Right atrium auricular region (tissue), 2 donors: ENCODE measurements at places on chromosomes 11 and 22. TPM values are rescaled to one million over a fixed set of nuclear protein-coding genes. Genes with fewer than 3 reads are reported as not detected.
A peak's percentile ranks its signal among the peaks of the same experiment; 100 is the strongest.

TRPT1 gene
- total RNA-seq = 86.0 TPM

TPBGL gene
- 0.15 TPM for total RNA-seq

GRCh38 chr22:17924735-17925364 lies 99.5 kb downstream of the MICAL3 start:
- peak overlapping the region; percentile 53 for H3K27ac ChIP-seq
- no peaks in the 10 kb centered on the region for H3K27me3 ChIP-seq
- no peak overlapping the region for H3K4me3 ChIP-seq
- DNase-seq = no peak
- H3K36me3 ChIP-seq = no peaks in the 10 kb centered on the region

ARHGAP1 gene
- 117 TPM for total RNA-seq

VSTM5 gene
- total RNA-seq = not detected

DNA sequence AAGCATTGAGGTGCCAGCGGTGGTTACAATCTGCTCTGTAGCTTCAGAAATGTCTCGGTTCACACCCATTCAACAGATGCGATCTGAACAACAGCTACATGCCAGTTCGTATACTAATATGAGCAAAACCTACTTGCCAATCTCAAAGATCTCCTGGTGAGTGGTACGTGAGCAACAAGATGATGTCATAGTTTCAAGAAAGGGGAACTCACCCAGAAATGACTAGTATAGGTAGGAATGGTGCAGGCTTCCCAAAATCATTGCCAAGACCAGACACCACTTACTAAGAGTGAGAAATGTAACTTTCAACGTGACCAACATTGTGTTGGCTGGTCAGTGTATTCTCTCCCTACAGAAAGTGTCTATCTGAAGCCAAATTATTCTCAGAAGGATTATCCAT lies 31.1 kb downstream of the OR6Q1 start:
- no peaks in the 10 kb centered on the region for H3K36me3 ChIP-seq
- H3K27ac ChIP-seq = no peak overlapping the region
- no peaks in the 10 kb centered on the region for H3K27me3 ChIP-seq
- no peak for DNase-seq
- H3K4me1 ChIP-seq = peaks cover 13% of the 10 kb centered on the region

DNA sequence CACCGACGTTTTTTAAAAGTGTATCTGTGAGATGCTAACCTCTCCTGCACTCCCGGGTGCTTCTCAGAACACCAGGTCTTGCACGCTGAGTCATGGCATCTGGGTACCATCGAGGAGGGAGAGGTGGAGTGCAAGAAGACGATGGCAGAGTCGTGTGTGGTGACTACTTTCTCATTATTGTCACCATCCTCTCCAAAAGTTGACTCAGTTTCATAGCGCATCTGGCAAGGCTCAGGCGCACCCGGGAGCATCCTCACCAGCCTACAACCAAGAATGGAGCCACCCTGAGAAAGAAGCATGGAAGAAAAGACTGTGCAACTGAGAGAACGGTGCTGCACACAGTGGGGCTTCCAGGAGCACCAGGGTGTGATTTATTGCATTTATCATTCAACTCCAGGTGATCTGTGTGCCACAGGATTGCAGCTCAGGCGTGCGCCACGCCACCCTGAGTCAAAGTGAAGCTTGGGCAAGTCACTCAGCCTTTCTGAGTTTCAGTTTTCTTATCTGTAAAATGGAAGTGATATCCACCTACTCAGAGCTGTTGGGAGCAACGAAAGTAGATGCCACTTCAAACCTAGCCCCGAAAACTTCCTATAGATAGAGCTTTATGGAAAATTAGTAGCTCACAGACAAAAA lies 65.4 kb downstream of the LINC01488 start:
- no peak overlapping the region for H3K27ac ChIP-seq
- DNase-seq = no peak
- H3K36me3 ChIP-seq = no peaks in the 10 kb centered on the region
- no peaks in the 10 kb centered on the region for H3K27me3 ChIP-seq
- H3K4me1 ChIP-seq = no peaks in the 10 kb centered on the region
- H3K4me3 ChIP-seq = no peak overlapping the region

TSPAN18 gene
- total RNA-seq = 76.3 TPM

RSF1 gene
- total RNA-seq = 49.9 TPM

NTM gene
- 19.1 TPM for total RNA-seq

DNA sequence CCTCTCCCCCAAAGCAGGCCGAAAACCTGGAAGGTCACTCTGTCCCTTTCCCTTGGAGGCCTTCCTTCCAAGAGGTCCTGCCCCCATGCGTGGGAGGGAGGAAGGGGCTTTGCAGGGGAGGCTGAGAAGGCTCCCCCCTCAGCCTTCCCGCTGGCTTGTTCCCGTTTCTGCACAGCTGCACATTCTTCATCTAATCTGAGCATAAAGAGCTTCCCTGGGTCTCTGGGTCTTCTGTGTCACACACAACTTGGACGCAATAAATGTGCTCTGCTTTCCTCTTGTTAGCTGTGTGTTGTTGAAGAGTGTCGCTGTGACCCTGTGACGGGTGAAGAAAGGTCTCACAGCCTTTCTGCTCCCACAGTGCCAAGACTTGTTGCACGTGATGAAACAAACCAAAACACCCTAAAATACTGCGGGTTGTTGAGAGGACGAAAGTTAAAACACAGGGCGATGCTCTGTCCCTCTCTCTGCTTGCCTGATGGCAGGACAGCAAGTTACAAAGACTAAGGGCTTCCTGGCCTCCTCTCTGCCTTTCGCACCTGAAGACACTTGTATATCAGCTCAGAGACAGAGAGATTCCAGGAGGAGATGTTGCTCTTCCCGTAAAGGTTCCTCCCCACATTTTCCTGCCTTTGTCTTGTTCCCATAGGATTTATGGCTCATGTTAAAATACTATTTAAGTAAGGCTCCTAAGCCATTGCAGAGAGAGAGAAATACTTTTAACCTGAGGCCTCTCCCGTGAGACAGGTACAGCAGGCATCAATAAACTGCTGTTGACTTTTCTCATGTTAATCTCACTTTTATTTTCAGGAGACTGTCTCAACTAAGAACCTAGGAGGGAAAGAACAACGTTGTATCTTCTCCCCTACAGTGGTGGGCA lies 15.4 kb upstream of the IFITM3 start:
- no peaks in the 10 kb centered on the region for H3K27me3 ChIP-seq
- no peak for DNase-seq
- H3K36me3 ChIP-seq = no peaks in the 10 kb centered on the region
- no peaks in the 10 kb centered on the region for H3K4me1 ChIP-seq
- no peak overlapping the region for H3K4me3 ChIP-seq

- H3K27me3 ChIP-seq = no peaks in the 10 kb centered on the region
- peak overlapping the region; percentile 93 for H3K4me3 ChIP-seq
Observed at GRCh38 chr22:29269230-29269604, 1.1 kb downstream of the EWSR1 start.

TYMP gene
- 35.8 TPM for total RNA-seq

UCP2 gene
- 13.2 TPM for total RNA-seq

GRCh38 chr11:111206472-111206871 lies 39.1 kb upstream of the POU2AF2 start:
- no peak overlapping the region for H3K4me3 ChIP-seq
- H3K27me3 ChIP-seq = no peaks in the 10 kb centered on the region
- DNase-seq = no peak
- H3K36me3 ChIP-seq = no peaks in the 10 kb centered on the region
- H3K4me1 ChIP-seq = no peaks in the 10 kb centered on the region

DNA sequence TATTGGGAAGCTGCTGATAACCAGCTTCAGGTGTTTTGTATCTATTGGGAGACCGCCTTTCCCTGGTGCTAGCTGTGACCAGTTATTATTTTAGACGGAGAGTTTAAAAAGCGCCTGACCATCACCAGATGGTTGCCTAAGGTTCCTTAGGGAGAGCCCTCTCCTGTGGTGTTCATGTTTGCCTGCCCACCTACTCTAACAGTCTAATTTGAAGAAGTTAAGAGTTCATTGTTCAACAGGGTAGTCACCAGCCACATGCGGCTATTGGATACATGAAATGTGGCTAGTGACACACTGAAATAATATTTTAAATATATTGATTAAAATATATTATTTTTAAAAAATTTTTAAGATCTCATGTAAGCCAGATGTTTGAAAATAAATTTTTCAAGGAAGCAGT lies 71.3 kb upstream of the SLN start:
- H3K4me1 ChIP-seq = no peaks in the 10 kb centered on the region
- no peak for DNase-seq
- no peak overlapping the region for H3K27ac ChIP-seq
- H3K4me3 ChIP-seq = no peak overlapping the region

DNA sequence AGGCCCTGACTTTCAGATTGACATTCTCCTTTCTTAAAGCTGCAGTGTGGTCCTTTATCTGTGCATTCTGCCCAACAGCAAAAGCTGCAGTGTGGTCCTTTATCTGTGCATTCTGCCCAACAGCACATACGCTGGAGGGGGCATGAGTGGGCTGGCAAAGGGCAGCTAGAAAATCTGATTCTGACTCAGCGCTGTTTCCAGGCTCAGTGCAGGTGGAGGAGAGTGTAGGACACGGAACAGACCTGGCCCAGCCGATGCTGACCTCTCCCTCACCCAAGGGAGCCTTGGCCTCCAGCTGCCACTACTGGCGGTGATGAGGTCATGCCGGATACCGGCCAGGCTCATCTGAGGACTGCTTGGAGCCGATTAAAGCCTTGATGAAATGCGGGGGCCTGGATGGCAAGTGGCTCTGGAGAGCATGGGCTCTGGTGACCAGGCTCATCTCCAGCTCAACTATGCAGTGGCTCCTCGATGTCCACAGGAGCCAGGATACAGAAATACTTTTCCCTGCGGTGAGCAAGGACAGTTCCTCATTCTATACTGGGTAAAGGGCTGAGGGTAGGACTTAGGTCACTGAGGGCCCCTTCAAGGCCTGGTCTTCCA lies 84.6 kb downstream of the CLPB start:
- H3K27me3 ChIP-seq = no peaks in the 10 kb centered on the region
- DNase-seq = peak; percentile 68
- H3K4me3 ChIP-seq = no peak overlapping the region
- no peaks in the 10 kb centered on the region for H3K36me3 ChIP-seq
- H3K4me1 ChIP-seq = peaks cover 16% of the 10 kb centered on the region
- H3K27ac ChIP-seq = no peak overlapping the region

ARHGAP8 gene
- total RNA-seq = not detected

GRCh38 chr22:46894081-46894671 lies 131.7 kb downstream of the TBC1D22A start:
- H3K4me1 ChIP-seq = no peaks in the 10 kb centered on the region
- no peaks in the 10 kb centered on the region for H3K27me3 ChIP-seq
- no peaks in the 10 kb centered on the region for H3K36me3 ChIP-seq
- peak overlapping the region; percentile 52 for H3K27ac ChIP-seq

DNA sequence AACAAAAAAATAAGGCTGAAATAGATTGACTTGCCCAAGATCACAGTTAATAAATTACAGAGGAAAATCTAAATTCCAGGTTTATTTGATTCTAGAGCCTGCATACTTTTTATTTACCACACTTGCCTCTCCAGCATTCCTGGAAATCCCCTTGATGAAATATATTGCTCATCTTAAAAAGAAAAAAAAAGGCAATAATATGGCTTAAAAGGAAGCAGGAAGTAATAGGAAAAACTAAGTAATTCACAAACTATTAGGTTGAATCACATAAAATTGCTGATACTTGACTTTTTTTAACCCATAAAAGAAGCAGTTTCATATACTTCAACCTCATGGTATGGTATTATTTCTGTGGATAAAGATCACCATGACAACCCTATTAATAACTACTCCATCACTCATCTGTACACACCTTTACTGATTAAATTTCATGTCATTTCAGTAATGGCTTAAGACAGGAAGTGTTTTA lies 52.9 kb downstream of the COPB1 start:
- H3K4me3 ChIP-seq = no peak overlapping the region
- H3K4me1 ChIP-seq = no peaks in the 10 kb centered on the region
- no peak overlapping the region for H3K27ac ChIP-seq
- DNase-seq = no peak
- no peaks in the 10 kb centered on the region for H3K36me3 ChIP-seq
- no peaks in the 10 kb centered on the region for H3K27me3 ChIP-seq

DNA sequence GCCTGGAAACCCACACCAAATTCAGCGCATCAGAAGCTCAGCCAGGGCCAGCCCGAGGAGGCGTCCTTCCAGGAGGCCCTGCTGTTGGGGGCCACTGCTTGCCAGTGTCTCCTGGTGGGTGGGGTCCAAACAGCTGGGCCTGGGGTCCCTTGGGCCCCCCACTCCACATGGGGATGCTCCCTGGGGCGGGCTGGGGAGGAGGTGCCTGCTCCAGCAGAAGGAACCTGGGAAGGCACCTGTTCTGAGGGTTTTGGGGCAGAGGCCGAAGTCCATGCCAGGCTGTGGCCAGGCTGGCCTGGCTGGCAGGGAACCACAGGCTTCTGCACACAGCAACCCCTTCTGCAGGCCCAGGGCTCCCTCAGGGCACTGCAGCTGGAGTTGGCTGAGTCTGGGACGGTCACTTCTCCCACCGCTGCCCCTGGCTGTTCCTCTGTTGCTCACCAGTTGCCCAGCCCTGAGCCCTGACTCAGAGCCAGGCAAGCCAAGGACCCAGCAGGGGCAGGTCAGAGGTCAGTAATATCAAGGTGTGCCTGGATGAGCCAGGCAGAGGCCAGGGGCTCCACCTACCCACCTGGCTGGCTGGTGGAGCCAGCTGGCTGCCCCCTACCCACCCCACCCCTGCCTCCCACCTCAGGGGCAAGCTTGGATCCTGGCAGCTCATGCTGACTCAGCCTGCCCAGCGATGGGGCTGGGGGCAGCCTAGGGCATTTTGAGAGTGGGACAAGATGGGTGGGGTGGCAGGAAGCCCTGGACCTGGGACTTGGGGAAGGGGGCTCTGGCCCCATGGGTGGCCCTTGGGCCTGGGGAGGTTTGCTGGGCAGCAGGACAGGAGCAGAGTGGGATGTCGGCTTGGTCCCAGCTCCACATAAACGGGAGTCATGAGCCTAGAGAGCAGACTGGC lies 12.0 kb upstream of the PHLDA2 start:
- no peak for DNase-seq
- H3K4me1 ChIP-seq = peaks cover 45% of the 10 kb centered on the region
- H3K27ac ChIP-seq = peak overlapping the region; percentile 55

PDGFB gene
- 22.0 TPM for total RNA-seq

GRCh38 chr11:95289378-95290101 lies 58.5 kb upstream of the SESN3 start:
- H3K4me1 ChIP-seq = no peaks in the 10 kb centered on the region
- H3K4me3 ChIP-seq = no peak overlapping the region
- DNase-seq = no peak
- H3K27ac ChIP-seq = no peak overlapping the region
- H3K36me3 ChIP-seq = no peaks in the 10 kb centered on the region

CEND1 gene
- not detected for total RNA-seq

GRCh38 chr22:37362621-37363020 lies 64.7 kb downstream of the ELFN2 start:
- H3K36me3 ChIP-seq = no peaks in the 10 kb centered on the region
- H3K4me3 ChIP-seq = no peak overlapping the region
- no peaks in the 10 kb centered on the region for H3K27me3 ChIP-seq
- H3K27ac ChIP-seq = no peak overlapping the region
